H4 (cell line): ENCODE measurements at places on chromosomes 1 and 21.
A peak's percentile ranks its signal among the peaks of the same experiment; 100 is the strongest.

DNA sequence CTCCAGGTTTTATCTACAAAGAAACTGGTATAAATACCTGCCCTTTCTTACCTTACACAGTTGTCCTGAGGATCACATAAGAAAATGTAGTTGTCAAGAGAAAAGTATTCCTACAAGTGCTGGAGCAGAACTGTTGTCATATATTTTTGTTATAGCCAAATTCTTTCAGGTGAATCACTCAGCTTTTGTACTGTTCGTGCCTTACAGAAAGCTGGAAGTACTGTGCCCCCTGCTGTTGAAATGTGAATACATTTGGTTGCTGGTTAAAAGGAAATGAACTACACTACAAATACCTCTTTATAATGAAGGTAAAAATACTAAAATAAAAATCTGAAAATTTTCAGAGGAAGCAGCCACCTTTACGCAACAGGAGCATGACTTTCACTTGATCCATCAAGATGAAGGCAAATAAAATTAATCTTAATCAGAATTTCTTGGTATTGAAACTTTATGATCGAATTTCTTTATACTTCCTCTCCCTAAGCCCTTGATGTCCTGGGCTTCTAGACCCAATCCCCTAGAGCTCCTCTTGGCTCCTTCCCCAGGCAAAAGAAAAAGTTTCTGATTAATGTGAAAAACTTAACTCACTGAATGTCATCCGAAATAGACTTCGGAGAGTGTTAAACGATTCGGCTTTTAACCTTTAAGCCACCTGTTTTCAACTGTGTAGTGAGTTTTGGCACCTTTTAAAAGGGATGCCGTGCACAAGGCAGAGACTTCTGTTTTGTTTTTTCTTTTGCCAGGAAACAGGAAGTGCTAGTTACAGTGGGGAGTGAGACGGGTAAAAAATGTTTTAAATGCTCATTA lies 12.5 kb downstream of the CHML start:
- peak; percentile 48 for DNase-seq

GRCh38 chr1:170587253-170587593 lies 55.3 kb downstream of the GORAB start:
- no peak for DNase-seq

DNA sequence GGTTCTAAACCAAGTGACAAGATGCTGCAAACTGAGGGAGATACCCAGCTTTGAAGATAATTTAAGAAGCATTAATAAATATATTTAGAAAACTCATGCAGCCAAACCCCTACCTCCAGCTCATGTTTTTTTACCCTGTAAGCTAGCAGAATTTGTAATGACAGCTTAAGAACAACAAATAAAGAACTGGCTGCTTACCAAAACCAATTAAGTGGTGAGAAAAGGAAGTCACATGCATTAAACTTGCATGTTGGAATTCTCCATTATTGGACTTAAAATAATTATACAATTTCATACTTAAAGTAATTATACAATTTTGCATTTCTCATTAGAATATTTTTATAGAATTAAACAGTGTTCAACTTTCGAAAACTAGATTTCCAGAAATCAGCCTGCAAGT lies 75.6 kb upstream of the CNIH3 start:
- peak; percentile 31 for DNase-seq

GRCh38 chr1:180975551-180975950 lies 47.1 kb downstream of the STX6 start:
- DNase-seq: no peak

DNA sequence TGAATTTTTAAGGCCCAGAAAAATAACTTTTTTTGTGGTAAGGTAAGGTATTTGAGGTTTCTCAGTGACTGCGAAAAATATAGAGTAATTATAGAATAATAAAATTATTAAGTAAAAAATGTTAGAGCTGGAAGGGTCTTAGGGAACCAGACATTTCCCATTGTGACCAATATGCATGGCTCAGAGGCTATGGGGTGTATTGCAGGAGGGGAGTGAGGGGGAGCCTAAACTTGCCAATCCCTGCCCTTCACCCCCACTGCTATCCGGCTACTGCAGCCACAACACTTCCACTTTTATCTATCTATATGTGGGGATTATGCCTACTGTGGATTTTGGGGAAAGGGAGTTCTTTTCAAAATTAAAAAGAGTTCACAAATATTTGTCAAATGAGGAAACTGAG lies 7.6 kb upstream of the GADD45A start:
- no peak for DNase-seq

DNA sequence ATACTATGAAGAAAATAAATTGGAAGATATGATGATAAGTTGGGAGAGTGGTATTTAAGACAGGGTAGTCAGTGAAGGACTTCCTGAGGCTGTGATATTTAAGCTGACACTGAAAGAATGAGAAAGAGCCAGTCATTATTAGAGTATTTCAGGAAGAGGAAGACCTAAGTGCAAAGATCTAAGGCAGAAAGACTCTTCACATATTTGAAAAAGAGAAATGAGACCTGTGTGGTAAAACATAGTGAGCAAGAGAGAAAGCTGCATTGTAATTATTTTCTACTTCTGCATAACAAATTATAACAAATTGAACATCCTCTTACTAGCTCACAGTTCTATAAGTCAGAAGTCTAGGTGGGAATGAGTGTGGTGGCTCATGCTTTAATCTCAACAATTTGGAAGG lies 34.6 kb upstream of the DOCK7 start:
- DNase-seq: no peak
